NAMALWA (cell line): ENCODE measurements at places on chromosomes 4 and X.

GRCh38 chr4:41212616-41213203 lies 1.6 kb downstream of the APBB2 start:
- DNase-seq, result peak; percentile 80

- DNase-seq, result no peak
Measured at GRCh38 chr4:54226404-54227255, 2.5 kb upstream of the PDGFRA start.

- no peak for DNase-seq
Measured at GRCh38 chr4:83358410-83358809, 23.8 kb upstream of the HPSE start.

GRCh38 chr4:177105536-177105935 lies 204.1 kb upstream of the NEIL3 start:
- no peak for DNase-seq

DNA sequence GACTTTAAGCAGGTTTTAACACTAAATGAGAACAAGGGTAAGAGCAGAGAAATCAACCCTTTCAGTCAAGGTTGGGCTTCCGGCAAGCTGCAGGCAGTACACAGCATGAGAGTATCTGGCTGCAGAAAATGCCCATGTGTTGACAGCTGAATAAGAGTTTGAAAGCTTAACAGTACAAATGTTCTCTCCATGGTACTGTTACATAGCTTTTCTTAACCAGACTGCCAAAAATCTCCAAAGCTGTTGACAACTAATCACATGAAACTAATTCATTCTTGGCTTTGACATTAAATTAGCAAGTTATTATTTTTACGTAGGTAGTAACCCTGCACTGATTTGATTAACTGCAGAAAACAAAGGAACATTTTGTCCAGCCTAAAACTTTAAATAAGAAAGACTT lies 153.5 kb downstream of the SLC10A7 start:
- no peak for DNase-seq

DNA sequence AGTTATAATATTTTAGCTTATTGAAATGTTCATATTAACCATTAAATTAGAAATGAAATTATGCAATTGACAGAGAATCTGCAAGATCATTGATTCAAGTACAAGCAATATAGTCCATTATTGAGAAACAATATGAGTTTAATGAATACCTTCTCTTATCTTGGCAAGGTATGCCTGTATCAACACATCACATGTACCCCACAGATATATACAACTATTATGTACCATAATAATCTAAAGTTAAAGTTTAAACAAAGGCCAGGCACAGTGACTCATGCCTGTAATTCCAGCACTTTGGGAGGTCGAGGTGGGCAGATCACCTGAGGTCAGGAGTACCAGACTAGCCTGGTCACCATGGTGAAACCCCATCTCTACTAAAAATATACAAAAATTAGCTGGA lies 514.7 kb downstream of the PCDH7 start:
- DNase-seq, result no peak

DNA sequence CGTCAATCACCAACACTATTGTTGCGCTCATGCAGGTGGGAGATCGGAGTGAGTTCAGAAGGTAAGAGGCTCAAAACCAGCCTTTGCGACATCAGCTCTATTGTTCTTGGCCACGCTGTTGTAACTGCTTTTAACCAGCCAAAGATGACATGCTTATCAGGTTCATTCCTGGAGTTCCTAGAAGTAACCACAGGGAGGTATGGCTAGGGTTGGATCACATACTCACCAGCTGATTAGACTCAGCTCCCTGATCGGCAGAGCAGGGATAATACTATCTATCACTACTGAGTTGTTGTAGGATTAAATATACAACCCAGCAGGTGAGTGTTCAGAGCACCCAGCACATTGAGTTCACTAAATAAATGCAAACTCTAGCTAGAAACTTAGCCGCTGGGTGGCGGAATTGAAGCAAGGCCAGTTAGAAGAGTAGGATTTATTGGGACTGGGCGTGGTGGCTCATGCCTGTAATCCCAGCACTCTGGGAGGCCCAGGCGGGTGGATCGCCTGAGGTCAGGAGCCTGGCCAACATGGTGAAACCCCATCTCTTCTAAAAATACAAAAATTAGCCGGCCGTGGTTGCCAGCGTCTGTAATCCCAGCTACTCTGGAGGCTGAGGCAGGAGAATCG lies 12.4 kb downstream of the SLC34A2 start:
- DNase-seq, result no peak

DNA sequence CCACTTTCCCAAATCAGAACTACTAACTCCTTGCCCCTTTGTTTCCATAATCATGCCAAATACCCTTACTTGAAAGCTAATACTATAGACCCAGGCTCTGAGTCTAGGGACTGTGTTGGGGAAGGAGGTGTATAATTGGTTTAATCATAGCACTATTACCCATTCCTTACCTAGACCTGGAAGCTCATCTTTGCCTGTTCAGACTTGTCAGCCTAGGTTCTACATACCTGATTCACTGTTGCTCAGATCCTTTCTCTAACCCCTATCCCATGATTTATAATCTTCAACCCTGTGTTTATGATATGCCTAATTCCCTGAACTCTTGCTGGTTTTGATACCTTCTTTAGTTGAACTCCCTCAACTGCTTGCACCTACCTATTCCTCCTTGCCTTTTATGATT lies 123.1 kb upstream of the GRIA3 start:
- DNase-seq, result no peak

- no peak for DNase-seq
Measured at GRCh38 chr4:24881508-24882196, 31.2 kb downstream of the CCDC149 start.

GRCh38 chrX:11665168-11666111 lies at the start of gene ARHGAP6:
TSS of gene ARHGAP6 (minus strand) at chrX:11665920. CDS start at chrX:11664828, 1,092 bp downstream.
- DNase-seq, result no peak

DNA sequence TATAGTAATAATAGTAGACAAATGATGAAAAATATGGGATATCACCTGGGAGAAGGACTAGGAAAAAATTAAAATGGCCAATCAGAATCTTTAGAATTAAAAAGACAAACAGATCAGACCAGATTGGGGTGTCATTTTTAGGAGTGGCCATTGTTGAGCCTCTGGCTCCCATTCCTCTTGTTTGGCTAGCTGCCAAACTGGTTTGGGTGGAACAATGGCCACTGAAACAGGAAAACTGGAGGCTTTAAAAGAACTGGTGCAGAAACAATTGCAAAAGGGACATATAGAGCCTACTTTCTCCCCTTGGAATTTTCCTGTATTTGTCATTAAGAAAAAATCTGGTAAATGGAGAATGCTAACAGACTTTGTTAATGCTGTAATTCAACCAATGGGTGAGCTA lies 294.8 kb upstream of the DKK2 start:
- DNase-seq, result no peak

DNA sequence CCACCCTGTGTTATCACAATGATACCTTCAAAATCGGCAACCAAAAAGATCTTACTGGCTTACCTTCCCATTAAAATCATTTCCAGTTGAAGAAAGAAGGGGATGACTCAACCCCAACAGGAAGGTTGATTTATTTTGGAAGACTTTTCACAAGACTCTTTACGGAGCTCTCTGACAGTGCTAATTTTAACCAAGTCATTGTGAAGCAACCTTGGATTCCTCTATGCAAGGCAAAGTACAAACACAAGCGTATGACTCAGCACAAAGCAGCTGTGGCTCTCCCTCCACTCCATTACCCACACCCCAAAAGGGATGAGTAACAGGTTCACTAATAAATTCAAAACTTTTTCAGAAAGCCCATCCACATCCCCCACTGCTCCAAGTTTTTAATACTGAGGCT lies 213.8 kb upstream of the FGF13 start:
- DNase-seq, result no peak

DNA sequence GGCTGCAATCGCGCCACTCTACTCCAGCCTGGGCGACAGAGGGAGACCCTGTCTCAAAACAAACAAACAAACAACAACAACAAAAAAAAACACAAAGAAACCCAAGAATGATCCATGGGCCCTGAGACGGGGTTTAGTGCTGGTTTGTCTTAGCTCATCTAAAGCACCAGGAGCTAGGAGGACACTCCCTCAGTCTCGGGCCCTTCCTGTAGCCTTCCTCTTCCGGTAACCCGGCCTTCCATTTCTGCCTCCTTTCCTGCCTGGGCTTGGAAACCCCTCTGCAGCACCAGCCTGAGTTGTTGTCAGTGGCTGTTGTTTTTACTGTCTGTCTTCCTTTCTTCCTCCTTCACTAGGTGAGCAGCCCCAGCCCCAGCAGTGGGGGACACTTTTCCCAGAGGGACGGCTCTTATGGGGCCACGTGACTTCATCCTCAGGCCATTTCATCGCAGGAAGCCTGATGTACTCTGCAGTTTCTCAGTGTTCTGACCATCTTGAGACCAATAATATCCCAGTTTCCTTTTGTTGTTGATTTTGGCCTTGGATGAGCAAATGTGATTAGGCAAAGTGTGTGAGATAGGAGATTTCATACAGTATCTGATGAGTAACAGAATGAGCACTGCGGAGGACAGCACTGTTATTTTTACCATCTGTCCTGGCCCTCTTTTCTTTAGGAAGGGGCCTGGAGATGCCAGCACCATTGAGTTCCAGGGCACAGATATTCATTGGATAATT lies 90.1 kb downstream of the ANAPC4 start:
- no peak for DNase-seq

- DNase-seq, result no peak
Measured at GRCh38 chr4:178306565-178306964, 864.3 kb upstream of the AGA start.

GRCh38 chrX:45347877-45348276 lies 147.2 kb upstream of the DIPK2B start:
- no peak for DNase-seq

- no peak for DNase-seq
Measured at GRCh38 chr4:31741326-31741725, 1021.2 kb downstream of the PCDH7 start.

GRCh38 chr4:47533689-47534347 lies 48.7 kb downstream of the ATP10D start:
- DNase-seq, result no peak

- no peak for DNase-seq
Measured at GRCh38 chrX:152872522-152872921, 25.3 kb upstream of the ZNF185 start.

GRCh38 chrX:8730812-8731558 lies 952 bp downstream of the ANOS1 start:
- DNase-seq, result no peak

GRCh38 chrX:110172215-110172614 lies 145.7 kb downstream of the AMMECR1 start:
- peak; percentile 73 for DNase-seq

DNA sequence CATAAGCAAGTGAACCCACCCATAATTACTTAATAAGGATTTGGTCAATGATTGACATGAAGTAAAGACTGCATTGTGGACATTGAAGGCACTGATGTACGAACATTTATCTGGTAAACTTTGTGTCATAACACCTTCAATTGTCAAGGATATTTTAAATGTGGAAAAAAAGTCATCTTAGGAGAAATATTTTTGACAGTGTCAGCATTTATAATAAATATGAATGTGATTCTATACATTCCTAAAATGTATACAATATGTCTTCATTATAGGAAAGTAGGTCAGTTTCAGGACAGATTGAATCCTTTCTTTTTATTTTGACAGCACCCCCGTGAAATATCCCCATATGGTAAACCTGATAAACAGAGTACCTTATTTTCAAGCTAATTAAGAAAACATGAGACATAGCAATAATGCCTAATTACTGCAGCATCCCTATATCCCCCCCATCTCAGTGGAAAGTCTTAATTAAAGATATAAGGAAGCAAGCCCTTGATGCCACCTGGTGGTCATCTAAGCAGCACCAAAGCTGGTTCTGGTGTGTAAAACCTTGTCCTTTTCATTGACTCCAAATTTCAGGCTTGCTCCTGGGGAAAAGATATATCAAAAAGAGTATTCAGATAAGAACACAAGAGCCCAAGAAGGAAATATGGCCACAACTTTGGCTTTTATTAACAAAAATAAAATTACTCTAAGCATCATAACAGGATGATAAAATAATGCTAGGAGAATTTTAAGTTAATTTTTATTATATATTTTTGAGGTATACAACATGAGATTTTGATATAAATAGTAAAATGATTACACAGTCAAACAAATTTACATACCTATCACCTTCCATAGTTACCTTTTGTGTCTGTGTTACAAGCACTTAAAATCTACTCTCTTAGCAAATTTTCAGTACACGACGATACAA lies 379.7 kb downstream of the TLL1 start:
- DNase-seq, result peak; percentile 54

GRCh38 chr4:185128272-185129119 lies 14.6 kb upstream of the SLC25A4 start:
- DNase-seq, result no peak

DNA sequence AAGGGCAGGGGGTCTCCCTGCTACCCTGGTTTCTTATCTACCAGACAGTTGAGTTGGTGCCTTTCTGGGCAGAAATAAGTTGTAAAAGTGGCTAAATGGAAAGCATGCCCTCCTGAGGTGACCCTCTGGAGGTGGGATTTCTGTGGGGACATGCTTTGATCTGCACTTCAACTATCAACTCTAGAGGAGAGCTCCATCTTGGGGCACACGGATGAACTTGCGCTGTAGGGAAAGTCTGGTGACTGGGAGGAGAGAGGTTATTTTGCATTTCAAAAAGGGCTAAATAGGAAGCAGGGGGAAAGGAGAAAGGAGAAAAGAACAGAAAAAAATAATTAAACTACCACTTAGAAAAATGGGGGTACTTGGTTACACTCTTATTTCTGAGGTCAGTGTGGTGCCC lies 12.7 kb upstream of the RHOXF2B start:
- no peak for DNase-seq

GRCh38 chr4:24770032-24770584 lies 25.3 kb upstream of the SOD3 start:
- DNase-seq, result no peak

DNA sequence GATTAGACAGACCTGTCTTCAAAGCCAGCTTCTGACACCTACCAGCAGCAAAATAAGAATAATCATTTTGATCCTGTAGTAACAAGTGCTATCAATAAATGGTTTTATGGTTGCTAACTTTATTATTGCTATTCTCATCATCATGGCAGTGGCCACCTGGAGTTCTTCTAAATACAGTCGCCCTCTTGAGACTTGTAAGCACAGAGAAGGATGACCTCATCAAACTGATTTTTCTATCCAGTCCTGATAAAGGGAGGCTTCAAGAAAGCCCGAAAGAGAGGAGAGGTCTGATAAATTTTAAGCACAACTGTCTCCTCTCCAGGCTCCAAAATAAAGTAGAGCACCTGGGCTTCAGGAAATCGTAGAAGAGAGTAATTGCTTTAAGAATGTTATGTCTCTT lies 286.4 kb downstream of the USP46 start:
- peak; percentile 51 for DNase-seq

DNA sequence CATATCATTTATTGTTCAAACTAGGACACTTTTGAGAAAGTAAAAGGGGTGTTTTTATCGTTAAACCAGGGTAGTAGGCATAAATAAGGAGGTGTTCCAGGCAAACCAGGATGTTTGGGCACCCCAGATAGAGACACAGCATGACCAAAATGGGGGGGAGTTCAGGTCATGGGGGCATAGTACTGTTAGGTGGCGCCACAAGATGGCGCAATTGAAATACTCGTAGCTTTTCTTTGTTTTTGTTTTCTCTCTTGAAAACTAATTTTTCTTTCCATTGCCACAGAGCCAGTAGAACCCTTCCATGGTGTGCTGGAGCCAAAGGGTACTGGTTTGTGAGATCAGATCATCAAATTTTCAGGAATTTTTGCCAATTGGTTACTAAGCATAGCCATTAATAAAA lies 283.4 kb downstream of the BCOR start:
- DNase-seq, result peak; percentile 42
